ENCODE measurements at places on chromosomes 11 and 22.

DNA sequence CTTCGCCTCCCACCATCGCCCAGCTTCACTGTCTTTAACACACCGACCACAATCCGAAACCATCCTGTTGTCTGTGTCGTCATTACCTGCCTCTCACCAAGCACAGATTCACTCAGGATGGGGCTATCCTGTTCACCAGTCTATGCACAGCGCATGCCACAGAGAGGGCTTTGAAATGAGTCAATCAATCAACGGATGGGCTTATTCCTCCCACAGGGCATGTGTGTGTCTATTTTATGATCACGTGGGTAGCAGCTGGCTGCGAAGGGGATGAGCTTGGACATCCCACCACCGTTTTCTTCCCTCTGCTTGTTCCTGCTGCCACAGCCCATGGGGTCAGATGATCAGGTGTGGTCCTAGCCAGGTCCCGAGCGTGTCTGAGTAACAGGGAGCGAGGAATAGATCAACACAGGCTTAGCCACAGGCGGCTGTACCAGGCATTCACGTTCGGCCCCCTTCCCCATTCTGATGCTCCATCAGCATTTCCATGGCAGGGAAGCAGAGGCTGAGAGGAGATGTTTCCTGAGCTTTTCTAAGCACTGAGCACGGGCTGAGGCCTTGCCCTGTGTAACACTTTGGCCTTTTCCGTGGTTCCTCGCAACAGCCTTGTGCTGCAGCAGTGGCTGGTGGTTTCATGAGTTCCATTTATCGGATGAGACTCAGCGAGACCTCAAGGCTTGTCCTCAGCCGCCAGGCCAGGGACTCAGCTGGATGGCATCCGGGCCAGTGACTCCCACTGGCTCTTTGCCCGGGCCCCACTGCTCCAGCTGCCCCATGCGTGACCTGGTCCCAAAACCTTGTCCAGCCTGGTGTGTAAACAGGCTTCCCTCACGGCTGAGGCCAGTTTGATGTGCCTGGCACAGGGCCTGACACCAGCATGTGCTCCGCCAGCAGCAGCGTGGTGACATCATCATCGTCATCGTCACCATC lies 48.1 kb upstream of the FGF3 start:
- DNase-seq, result no peak

DNA sequence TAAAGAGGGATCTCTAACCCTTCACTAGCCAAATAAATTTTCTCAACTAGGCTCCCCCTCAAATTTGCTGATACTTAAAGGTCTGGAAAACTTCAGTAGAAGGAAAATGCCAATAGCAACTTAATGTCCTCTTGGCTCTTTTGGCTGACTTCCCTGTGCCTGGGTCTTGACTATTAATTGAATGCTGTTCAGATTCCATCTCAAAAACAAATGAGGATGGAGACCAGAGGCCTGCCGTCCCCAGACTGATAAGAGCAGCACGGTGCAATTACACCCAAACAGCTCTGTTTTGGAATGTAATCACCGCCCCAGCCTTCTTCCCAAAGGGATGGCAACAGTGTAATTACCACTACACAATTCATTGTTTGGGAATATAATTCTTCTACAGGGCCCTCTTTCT lies 89.3 kb upstream of the CHRM4 start:
- DNase-seq, result no peak

GRCh38 chr22:20890975-20891374 lies 26.2 kb upstream of the CRKL start:
- no peak for DNase-seq

GRCh38 chr11:36149538-36150242 lies 139.5 kb downstream of the COMMD9 start:
- no peak for DNase-seq

- DNase-seq, result no peak
Observed at GRCh38 chr22:43274595-43275240, 68.5 kb downstream of the SCUBE1 start.

DNA sequence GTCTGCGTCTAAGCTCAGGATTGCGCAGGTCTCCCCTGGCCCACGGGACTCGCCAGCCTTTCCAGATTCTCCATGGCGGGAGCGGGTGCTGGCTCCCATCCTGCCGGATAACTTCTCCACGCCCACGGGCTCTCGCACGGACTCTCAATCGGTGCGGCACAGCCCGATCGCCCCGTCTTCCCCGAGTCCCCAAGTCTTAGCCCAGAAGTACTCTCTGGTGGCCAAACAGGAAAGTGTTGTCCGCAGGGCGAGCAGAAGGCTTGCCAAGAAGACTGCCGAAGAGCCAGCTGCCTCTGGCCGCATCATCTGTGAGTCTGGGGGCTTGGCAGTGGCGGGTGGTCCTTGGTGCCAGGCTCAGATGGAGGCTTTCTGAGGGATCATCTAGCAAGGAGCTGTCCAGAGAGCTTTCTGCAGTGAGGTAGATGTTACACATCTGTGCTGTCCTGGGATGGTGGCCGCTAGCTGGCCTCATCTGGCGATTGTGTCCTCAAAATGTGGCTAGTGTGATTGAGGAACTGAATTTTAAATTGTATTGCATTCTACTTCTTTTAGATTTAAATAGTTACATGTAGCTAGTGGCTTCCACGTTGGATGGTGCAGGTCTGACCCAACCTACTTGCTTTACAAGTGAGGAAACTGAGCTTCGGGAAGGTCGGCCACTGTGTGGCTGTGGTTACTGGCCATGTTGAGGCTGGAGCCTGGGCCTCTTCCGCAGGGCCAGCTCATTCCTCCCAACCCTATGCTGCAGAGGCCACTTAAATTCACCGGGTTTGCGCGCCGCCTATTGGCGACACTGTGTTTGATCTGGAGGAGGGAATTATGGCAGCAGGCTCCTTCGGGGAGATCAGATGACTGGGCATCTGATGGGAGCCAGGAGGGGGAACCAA lies 6.7 kb downstream of the INCENP start:
- DNase-seq, result no peak

GRCh38 chr22:41857155-41857859 lies 24.4 kb downstream of the SREBF2 start:
- DNase-seq, result no peak

GRCh38 chr22:48921411-48921903 lies 906.2 kb downstream of the BRD1 start:
- DNase-seq, result no peak

DNA sequence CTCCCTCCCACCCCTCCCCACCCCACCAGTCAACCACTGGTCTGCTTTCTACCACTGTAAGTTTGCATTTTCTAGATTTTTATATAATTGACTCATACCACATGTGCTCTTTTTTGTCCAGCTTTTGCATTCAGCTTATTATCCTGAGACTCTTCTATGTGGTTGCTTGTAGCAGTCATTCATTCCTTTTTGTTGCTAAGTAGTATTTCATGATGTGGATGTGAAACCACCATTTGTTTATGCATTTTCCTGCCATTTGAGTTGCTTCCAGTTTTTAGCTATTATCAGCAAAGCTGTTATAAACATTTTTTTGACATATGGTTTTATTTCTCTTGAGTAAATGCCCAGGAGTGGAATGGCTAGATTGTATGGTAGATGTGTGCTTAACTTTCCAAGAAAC lies 77.0 kb upstream of the FGF3 start:
- no peak for DNase-seq

- DNase-seq, result no peak
Observed at GRCh38 chr11:133549826-133550225, 17.5 kb upstream of the OPCML start.

GRCh38 chr11:95318498-95318897 lies 87.5 kb upstream of the SESN3 start:
- no peak for DNase-seq

DNA sequence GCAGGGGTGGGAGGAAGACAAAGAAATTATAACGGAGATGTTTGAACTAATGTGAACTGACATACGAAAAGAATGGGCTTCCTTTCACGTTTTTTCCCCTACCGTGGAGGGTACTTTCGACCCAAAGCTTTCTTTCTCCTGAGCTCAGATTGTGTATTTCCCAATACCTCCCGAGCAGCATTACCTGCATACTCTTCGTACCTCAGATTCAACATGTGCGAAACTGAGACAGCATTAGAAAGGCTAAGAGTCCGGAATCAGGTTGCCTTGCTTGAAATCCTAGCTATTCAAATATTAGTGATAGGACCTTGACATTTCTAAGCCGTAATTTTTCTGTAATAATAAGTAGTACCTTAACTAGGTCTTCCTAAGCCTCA lies 778 bp upstream of the PAK1 start:
- DNase-seq, result no peak

DNA sequence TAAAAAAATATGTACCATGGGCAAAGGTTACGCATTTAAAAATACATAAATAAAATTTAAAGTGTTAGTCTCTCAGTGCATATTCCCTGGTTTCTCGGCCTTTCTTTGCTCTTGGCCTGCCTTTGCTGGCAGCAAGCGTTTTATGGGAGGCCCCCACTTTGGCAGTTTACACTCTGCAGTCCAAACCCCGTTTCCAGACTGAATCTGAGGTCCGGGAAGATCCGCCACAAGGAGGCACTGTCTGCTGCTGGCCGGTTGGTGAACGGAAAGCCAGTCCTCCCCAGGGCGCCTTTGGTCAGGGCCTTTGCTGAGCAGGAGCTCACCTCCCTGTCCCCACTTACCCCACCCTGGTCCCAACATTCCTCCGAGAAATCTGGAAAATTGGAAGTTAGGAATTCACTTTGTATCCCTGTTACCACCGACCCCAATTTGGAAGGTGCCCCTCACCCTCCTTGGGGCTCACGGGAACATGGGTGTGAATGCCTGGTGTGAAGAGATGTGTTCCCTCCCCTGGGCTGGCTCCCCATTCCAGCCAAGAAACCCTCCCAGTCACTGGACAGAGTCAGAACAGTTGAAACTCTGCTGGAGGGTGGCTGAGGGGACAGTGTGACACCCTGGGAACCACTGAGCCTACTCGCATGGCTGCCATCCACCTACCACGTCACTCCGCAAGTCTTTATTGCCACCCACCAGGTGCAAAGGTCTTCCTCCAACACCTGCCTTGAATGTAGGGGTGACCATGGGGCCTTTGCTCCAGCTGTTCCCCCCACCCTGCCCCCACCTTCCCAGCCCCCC lies 9.4 kb upstream of the SF1 start:
- DNase-seq, result no peak

GRCh38 chr11:211295-211694 lies 3.8 kb downstream of the RIC8A start:
- no peak for DNase-seq

- DNase-seq, result no peak
Observed at GRCh38 chr22:42646569-42647525, 2.3 kb downstream of the CYB5R3 start.

DNA sequence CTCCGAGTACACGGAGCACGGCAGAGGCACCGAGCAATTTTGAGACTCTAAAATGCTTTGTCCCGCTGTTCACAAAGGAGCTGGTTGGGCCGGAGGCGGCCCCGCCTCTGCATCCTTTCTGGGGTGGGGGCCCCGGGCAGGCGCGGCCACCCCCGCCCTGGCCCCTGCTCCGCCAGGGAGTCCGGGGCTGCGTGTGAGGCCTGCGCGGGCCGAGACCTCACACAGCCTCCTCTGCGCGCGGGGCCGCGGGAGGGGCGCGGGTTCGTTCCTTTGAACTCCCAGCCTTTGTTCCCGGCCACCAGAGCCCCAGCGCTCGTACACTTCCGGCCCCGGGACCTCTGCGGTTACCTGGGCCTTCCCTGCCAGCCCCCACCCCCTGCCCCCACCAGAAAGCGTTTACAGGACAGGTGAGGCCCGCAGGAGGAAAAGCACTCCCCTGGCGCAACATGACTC lies 1.6 kb downstream of the FGF19 start:
- DNase-seq, result no peak

DNA sequence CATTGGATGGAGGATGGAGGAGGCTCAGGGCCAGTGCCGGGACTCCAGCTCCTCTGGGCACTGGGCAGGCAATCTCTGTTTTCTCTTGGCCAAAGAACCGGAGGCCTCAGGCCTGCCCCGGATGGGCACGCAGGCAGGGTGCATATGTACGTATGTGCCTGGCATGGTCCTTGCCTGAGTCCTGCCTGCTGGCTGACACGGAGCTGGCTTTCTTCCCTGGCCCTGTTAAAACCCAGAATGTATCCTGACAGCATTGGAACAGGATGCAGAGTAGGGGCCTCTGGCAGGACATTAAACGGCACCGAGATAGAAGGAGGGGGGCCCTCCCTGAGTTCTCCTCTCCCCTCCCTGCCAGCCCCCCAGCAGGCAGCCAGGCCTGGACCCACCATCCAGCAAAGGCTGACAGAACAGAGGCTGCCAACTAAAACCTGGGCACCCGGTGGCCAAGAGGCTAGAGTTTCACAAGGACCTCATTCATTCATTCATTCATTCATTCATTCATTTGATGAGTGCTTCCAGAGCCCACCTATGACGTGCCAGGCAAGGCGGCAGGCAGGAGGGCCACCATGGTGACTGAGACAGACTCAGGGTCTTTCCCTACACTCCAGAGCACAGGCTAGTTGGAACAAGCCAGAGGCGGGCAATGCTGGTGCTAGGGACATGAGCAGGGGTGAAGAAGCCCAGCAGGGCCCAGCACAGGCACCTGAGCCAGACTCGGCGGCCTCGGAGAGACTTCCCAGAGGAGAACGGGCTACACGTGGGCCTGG lies 28.8 kb downstream of the FLRT1 start:
- DNase-seq, result no peak

DNA sequence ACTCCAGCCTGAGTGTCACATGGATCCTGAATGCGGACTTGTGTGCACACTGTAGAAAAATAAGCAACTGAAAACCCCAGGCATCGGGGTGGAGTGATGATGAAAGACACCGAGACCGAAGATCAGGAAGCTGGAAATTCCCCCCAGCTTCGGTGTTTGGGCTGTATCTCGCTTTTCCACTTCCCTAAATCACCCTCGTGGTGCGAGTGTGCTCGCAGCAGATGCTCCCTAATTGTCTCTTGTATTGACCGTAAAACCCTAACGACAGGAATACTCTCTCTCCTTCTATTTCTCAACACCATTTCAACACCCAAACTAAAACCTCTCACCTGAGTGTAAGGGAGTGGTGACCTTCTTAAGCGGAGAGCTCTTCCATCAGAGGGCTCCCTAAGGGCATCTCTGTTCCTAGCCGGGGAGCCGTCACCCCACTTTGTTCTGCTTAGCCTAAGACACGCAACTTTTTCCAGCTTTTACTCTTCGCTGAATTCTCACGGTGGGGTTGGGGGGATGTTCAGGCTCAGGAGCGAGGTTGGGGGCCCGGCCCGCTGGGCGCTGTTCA lies 635 bp upstream of the GRK3 start:
- no peak for DNase-seq

DNA sequence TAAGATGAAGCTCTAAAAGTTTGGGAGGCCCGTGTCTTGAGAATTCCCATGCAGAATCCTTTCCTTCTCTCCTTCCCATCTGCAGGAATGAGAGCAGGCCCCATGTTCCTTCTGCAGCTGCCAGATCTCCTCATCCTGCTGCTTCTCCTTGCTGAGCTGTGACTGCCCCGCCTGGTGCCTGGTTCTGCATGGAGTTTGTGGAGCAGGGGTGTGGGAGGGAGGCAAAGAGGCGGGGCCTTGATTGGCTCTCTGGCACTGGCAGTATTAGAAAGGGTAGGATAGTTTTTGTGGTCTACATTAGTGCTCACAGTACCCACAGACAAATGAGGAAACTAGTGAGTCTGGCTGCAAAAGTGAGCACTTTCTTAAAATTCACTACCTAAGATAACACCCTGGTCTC lies 91.1 kb upstream of the CLPB start:
- DNase-seq, result no peak
